ENCODE measurements at places on chromosomes 4 and X.

DNA sequence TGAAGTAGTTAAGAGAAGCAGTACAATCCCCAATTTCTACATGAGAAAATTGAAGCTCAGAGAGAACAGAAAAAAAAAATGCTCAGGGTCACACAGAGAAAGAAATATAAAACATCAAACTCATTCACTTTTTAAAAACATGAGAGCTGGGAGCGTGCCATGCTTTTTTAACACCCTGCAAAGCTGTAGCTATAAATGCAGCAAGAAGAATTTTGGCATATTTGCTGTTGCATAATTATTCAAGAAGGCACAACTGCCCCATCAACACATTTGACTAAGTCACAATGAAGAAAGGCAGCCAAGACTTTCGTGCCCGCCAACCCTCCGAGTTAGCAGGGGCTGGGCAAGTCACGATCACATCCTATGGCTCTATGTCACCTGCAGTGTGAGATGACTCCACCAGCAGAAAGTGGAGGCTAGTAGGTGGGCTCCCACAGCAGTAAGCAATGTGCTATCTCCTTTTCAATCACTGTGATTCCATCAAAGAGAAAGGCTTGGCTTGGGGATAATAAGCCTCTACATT is 214.8 kb downstream of the DHX15 start:
- DNase-seq: no peak

GRCh38 chr4:188439641-188440311 is 300.5 kb downstream of the TRIML1 start:
- no peak for DNase-seq

- DNase-seq: no peak
Measured at GRCh38 chr4:165199286-165199685, 8.1 kb upstream of the KLHL2 start.

DNA sequence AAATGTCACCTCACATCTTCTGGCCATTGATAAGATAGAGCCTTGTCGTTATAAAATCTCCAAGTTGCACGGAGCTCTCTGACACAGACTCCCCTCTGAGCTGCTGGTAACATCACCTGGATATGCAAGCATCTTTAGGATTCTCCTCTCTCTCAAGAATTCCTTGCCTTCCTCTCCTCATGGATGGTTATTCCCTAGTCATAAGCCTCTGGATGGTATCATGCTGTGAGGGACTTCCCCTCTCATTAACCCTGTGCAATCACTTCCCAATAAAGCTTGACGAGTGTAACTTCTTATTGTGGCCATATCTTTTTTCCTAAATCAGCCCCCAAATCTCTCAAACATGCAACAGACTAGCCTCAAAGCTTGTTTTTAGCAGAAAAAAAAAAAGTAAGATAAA is 1057.0 kb upstream of the SLIT2 start:
- no peak for DNase-seq

DNA sequence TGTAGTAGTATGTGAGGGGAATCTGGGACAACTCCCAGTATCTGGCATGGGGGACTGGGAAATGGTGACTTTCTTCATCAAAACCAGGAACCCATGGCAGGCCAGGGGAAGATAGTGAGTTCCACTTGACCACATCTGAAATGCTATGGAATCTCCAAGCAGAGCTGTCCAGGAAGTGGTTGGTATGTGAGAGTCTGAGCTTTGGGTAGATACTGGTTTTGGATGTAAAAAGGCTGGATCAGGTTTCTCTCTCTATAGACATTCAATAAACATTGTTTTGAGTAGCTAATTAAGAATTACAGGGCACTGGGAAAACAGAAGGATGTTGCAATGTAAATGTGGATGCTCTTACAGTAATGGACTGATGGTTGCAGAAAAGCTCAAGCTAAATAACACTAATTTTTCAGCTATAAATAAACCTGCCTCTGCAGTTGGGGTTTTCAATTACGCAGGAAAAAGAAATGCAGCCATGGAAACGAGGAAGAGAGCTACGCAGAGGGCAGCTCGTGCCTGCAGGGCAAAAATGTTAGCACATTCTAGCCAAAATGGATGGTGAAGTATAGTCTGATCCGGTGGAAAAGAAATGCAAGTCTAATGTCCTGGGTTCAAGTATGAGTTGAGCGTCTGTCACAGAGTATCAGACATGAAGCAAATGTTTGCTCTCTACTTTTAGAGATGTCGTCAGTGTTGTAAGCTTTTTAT is 13.4 kb upstream of the CHRNA9 start:
- no peak for DNase-seq

- no peak for DNase-seq
Measured at GRCh38 chr4:140659943-140660700, 91.4 kb upstream of the UCP1 start.

DNA sequence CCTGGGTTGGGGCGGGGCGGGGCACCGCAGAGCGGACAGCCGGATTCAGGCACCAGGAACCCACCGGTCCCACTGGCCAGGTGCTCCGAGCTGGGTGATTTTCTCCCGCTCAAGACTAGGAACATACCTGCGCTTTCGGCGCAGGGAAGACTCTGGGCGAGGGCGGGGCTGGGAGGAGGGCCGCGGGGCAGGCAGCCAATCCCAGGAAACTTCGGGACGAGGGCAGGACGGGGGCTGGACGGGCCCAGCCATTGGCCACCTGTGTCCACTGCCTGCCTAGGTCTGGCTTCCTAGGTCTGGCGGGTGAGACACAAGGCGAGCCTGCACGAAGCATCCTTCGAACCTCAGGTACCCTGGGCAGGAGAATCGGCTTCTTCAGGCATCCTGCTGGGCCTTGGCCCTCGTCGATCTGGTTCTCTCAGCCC is 274 bp upstream of the ERVMER34-1 start:
- DNase-seq: peak; percentile 38

- DNase-seq: peak; percentile 23
Measured at GRCh38 chr4:47531241-47531953, 46.3 kb downstream of the ATP10D start.

GRCh38 chrX:11609109-11609508 is 56.6 kb downstream of the ARHGAP6 start:
- no peak for DNase-seq

DNA sequence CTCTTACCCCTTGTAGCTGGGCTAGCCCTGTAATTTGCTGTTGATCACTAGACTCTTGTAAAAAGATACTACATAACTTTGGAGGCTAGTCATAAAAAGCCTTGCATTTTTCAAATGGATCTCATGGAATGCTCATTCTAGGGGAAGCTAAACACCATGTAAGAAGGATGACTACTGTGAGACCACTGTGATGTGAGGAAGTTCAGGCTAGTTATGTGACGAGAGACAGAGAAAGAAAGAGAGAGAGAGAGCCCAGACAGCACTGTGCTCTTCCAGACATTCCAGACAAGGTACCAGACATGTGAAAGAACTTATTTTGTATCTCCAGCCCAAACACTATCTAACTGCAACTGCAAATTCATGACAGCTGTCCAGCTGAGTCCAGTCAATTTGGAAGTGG is 404.6 kb upstream of the PITX2 start:
- DNase-seq: no peak

DNA sequence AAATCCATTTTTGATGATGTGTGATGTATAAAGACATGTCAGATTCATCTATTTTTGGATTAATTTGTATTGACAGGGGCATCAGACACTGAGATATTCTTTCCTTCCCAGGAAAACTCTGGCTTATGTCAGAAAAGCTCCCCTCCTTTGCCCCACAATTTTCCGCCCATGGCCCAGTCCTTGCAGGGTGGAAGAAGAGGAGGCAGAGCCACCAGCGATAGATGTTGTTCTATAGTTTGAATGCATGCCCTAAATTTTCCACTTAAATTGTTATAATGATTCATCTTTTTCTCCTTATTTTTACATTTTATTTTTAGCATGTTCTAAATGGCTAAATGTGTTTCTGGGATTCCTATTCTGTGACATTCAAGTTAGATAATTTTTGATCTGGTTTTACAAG is 149.3 kb downstream of the ARAP2 start:
- DNase-seq: no peak

- no peak for DNase-seq
Measured at GRCh38 chr4:58413849-58414248, 1303.7 kb upstream of the IGFBP7 start.

Data from GM13976 (cell line).